ENCODE measurements at places on chromosomes 3 and 15.

DNA sequence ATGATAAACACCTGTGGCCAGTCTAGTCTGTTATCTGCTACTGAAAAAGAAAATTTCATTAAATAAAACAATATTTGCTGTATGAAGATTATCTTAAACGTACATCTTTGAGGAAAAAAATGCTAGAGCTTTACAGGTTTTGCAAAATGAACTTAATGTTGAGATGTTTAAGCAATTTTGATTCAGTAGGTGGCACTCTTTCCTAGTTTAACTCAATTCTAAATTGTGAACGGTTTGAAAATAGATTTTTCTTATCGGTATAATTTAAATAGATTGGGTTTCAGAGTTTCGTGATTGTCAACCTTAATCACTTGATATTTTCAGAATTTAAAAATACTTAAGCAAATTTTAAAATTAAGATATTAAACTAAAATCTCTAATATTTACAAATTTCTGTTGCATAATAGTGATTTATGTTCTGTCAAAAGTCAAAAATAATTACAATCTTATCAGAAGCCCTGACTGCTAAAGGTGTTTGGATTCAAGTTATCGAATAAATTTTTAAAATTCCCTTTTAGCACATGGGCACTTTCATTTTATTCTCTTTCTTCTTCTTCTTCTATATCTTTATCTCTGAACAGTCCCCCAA lies 7.0 kb upstream of the RNF111 start:
- no peak for DNase-seq
- no peaks in the 10 kb centered on the region for H3K36me3 ChIP-seq
- no peak overlapping the region for H3K4me3 ChIP-seq
- peaks cover 6% of the 10 kb centered on the region for H3K27me3 ChIP-seq

DNA sequence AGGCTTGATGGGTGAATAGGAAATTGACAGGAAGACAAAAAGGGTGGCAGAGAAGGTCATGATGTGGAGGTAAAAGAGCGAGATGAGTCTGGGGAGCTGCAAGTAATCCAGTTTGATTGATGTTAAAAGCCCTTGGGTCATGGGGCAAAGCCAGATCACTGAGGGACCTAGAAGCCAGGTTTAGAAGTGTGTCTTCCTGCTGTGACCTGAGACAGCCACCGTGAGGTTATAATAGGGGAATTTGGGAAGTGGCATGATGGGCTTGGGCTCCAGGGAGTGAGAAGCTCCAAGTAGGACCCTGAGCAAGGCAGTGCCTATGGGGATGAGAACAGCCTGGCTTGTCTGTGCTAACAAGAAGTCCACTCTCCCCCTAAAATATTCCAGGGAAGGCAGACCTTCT lies 298.5 kb downstream of the RPLP1 start:
- DNase-seq, result no peak
- H3K27ac ChIP-seq, result no peak overlapping the region
- H3K4me1 ChIP-seq, result peaks cover 7% of the 10 kb centered on the region
- H3K27me3 ChIP-seq, result peaks cover 34% of the 10 kb centered on the region

- peaks cover 21% of the 10 kb centered on the region for H3K4me1 ChIP-seq
- no peak for DNase-seq
- peak overlapping the region; percentile 11 for H3K27ac ChIP-seq
- no peaks in the 10 kb centered on the region for H3K36me3 ChIP-seq
- H3K4me3 ChIP-seq, result no peak overlapping the region
These were observed 62.6 kb downstream of the SLC7A14 start for GRCh38 chr3:170523248-170523647.

GRCh38 chr3:195877136-195877715 lies 31.1 kb downstream of the TNK2 start:
- no peaks in the 10 kb centered on the region for H3K4me1 ChIP-seq
- DNase-seq, result no peak
- no peak overlapping the region for H3K27ac ChIP-seq
- no peaks in the 10 kb centered on the region for H3K27me3 ChIP-seq
- H3K4me3 ChIP-seq, result no peak overlapping the region
- H3K36me3 ChIP-seq, result peaks cover 6% of the 10 kb centered on the region

DNA sequence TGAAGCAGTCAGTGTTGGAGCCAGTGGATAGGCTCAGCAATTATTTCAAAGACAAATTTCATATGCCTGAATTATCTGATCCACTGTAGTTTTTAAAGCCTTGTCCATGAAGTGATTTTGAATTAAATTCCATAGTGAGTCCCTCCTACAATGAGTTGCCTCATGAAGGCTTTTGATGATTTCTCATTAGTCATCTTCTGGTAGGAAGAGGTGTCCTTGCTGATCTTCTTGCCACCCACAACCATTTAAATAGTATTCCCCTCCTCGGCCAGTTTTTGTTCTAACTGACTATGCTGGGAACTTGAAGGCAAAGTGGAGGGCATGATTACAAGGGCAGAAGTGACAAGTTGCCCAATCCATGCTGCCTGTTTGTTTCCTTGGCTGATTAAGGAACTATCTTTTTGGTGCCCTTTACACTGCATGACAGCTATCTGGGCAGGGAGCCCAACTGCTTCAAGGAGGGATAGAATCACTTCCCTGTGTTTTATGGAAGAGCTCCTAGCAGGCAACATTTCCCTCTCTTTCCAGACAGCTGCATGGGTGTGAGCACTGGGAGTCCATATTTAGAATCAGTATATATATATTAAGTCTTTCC lies 617.5 kb downstream of the ZPLD1 start:
- H3K36me3 ChIP-seq, result no peaks in the 10 kb centered on the region
- H3K4me3 ChIP-seq, result no peak overlapping the region
- no peak for DNase-seq
- no peak overlapping the region for H3K27ac ChIP-seq

DNA sequence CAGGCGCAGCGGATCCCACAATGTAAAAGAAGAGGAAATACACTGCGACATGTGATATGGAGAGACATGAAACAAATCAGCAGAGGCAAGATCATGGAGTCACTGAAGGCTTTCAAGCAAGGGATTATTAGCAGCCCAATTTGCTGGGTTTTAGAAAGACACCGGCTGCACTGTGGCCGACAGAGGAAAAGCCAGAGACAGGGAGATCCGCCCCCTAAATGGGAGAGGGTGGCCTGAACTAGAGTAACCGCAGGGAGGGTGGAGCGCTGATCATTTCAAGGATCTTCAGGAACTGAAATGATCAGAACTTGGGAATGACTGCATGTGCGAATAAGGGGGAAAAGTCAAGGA lies 612 bp upstream of the C15orf40 start:
- peak overlapping the region; percentile 94 for H3K27ac ChIP-seq
- peaks cover 33% of the 10 kb centered on the region for H3K4me1 ChIP-seq
- H3K36me3 ChIP-seq, result peaks cover 20% of the 10 kb centered on the region
- no peaks in the 10 kb centered on the region for H3K27me3 ChIP-seq
- DNase-seq, result no peak
- H3K4me3 ChIP-seq, result peak overlapping the region; percentile 99

- H3K27me3 ChIP-seq, result no peaks in the 10 kb centered on the region
- no peaks in the 10 kb centered on the region for H3K36me3 ChIP-seq
- no peaks in the 10 kb centered on the region for H3K4me1 ChIP-seq
- H3K4me3 ChIP-seq, result no peak overlapping the region
These were observed 27.0 kb upstream of the HHATL start for GRCh38 chr3:42729404-42730145.

DNA sequence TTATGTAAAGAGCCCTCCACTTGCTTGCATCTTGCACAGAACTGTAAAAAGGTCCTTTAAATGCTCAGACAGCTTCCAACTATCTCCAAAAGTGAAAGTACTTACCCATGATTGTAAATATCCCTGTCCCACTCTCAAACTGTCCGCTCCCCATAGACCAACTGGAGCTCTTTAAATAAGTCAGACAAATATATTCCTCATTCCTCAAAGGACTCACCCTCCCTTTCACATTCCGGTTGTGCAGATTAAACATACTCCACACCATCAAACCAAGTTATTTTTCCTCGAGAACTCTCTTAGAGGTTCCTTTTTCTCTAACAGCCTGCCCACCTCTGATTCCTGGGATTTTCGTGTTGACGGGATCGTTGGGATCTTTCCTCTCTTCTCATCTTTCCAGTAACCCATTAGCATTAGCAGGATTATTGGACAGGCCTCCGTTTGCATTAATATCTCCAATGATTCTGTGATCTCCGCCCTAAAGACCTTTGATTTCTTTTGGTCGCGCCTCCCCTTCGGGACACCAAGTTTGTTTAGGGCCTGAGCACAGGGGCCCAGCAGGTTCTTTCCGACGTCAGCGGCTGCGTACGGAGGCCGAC lies 763 bp downstream of the GOLGB1 start:
- H3K27me3 ChIP-seq, result peaks cover 15% of the 10 kb centered on the region
- H3K36me3 ChIP-seq, result no peaks in the 10 kb centered on the region
- H3K4me3 ChIP-seq, result no peak overlapping the region
- H3K4me1 ChIP-seq, result peaks cover 2% of the 10 kb centered on the region
- no peak for DNase-seq

- peaks cover 29% of the 10 kb centered on the region for H3K27me3 ChIP-seq
- no peak for DNase-seq
- no peak overlapping the region for H3K27ac ChIP-seq
- no peaks in the 10 kb centered on the region for H3K36me3 ChIP-seq
These were observed 1.9 kb downstream of the OSBPL10 start for GRCh38 chr3:31979001-31979697.

- no peaks in the 10 kb centered on the region for H3K27me3 ChIP-seq
These were observed 103.1 kb downstream of the KLHL25 start for GRCh38 chr15:85691350-85692240.

DNA sequence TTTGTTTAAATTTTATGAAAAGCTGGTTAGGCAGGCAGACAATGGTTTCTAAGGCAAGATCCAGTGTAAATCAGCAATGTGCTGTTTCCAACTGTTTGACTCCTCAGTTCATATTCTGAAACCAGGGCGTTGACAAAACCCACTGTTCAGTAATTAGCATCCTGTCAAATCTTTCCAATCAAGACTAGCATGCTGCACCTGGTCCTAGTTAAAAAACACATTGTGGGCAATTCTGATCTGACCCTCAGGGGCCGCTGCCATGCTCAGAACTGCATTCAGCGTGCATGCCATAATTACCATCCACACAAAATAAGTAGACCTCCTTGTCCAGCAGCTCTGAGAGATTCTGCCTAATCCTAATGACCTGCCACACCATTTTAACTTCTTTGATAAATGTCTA lies 20.9 kb upstream of the RBP1 start:
- H3K4me1 ChIP-seq, result peaks cover 50% of the 10 kb centered on the region
- no peaks in the 10 kb centered on the region for H3K27me3 ChIP-seq
- no peak overlapping the region for H3K27ac ChIP-seq
- H3K4me3 ChIP-seq, result no peak overlapping the region

DNA sequence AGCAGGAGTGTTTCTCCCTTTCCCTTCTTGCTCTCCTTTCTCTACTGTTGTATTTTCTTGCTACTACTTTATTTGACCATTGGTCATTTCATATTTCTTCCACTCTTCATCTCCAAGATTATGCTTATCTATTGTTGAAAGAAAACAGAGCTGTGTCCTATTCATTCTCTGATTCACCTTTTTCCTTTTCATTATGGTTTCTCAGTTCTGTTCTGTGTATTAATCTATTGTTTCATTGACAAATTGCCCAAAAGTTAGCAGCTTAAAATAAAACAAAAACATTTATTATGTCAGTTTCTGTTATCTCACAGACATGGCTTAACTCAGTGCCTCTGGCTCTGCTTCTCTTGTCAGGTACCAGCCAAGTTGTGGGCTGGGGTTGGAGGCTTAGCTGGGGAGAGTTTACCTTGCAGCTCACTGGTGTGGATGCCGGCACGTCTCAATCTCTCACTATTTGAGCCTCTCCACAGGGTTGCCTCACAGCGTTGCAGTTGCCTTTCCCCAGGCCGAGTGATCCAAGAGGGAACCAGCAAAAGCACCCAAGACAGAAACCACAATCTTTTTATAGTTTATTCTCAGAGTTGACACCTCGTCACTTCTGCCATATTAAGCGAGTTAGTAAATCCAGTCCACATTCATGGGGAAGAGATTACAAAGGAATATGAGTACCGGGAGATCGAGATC lies 36.9 kb upstream of the FILIP1L start:
- no peaks in the 10 kb centered on the region for H3K27me3 ChIP-seq
- H3K27ac ChIP-seq, result no peak overlapping the region
- H3K4me1 ChIP-seq, result peaks cover 17% of the 10 kb centered on the region
- no peak for DNase-seq
- H3K36me3 ChIP-seq, result peaks cover 16% of the 10 kb centered on the region

DNA sequence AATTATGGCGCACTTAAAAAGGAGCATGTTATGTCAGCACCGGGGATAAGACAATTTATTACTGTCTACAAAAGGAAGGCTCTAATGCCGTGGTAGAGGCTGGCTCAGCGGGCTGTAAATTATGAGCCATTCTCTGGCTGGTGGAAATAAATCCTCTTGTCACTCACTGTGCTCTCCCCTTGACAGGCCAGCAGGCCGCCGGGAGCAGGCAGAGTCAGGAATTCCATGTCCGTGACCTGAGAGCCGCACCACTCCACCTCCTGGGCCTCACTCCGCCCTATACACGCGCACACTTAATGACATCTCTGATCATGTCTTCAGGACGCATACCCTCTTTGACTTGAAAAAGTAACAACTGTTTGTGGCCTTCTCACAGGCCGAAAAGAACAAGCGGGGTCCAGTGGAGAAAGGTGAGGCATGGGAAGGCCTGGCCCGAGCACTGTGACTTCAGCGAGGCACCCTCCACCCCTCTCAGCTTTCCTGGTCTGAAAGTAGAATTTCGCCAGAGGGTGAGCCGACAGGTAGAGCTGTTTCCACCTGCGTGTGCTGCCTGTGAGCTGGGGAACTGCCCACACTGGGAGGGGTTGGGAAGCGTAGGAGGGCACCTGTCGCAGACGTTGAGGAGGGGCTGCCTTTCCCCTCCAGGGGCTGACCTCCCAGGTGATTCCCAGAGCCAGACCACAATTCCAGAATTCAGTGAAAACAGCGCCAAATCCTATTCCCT lies 13.2 kb upstream of the PCSK6 start:
- H3K36me3 ChIP-seq, result no peaks in the 10 kb centered on the region
- peaks cover 18% of the 10 kb centered on the region for H3K4me1 ChIP-seq
- H3K27ac ChIP-seq, result no peak overlapping the region
- no peak for DNase-seq
- no peak overlapping the region for H3K4me3 ChIP-seq
- peaks cover 49% of the 10 kb centered on the region for H3K27me3 ChIP-seq

All from mesothelial cell of epicardium (in vitro differentiated cells).